ENCODE measurements at places on chromosomes 3 and 15. TPM values are rescaled to one million over a fixed set of nuclear protein-coding genes. Genes with fewer than 3 reads are reported as not detected.

Gene MELTF
- total RNA-seq = 9.0 TPM

Gene INSYN1
- total RNA-seq = 15.8 TPM

DNA sequence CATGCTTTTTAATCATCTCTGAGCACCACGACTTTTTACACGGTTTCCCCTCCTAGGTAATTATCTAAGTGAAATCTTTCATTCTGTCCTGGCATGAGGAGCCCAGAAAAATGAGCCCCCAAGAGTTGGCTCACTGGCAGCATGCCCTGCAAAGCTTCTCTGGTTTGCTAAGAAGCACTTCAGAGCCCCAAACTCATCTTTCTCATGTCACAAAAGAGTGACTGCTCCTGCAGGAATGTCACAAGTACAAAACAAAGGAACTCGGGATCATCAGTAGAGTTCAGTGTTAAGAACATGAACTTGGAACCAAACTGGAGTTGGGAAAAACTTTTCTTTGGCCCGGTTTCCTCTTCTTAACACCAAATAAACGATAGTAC lies 123.9 kb downstream of the FOXB1 start:
- no peaks in the 10 kb centered on the region for H3K27me3 ChIP-seq
- H3K27ac ChIP-seq = peak overlapping the region; percentile 3
- no peak for DNase-seq

- H3K4me1 ChIP-seq = no peaks in the 10 kb centered on the region
- no peak overlapping the region for H3K4me3 ChIP-seq
- no peak for DNase-seq
- H3K27ac ChIP-seq = no peak overlapping the region
- H3K27me3 ChIP-seq = no peaks in the 10 kb centered on the region
Observed at GRCh38 chr3:66744986-66745385, 244.2 kb upstream of the LRIG1 start.

DNA sequence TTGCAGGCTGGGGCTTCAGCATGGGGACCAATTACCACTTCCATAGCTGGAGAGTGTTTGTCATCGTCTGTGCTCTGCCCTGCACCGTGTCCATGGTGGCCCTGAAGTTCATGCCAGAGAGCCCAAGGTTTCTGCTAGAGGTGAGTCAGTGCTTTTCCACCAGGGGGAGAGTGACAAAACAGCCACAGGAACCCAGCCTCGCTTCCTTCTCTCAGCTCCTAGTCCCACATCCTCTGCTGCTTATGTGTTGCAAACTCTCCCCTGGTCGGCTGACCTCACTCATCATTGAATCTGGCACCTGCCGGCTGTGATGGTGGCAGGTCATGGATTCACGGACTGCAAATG lies 158.3 kb downstream of the SV2B start:
- DNase-seq = no peak
- H3K36me3 ChIP-seq = no peaks in the 10 kb centered on the region
- H3K27me3 ChIP-seq = peaks cover 7% of the 10 kb centered on the region
- no peaks in the 10 kb centered on the region for H3K4me1 ChIP-seq

Gene GPR156
- total RNA-seq = 0.36 TPM

Data from cardiac muscle cell (in vitro differentiated cells and primary cell).